ENCODE measurements at places on chromosomes 13 and 19. TPM values are rescaled to one million over a fixed set of nuclear protein-coding genes. Genes with fewer than 3 reads are reported as not detected.

DNA sequence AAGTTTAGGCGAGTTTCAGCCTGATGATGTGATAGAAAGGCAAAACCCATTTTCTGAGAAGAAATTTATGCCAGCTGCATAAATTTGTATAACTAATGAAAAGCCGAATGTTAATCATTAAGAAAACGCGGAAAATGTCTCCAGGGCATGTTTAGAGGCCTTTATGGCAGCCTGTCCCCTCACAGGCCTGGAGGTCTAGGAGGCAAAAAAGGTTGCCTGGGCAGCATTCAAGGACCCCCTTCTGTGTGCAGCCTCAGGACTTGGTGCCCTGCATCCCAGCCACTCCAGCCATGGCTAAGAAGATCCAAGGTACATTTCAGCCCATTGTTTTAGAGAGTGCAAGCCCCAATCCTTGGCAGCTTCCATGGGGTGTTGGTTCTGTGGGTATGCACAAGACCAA lies 614.2 kb downstream of the SLITRK5 start:
- H3K27me3 ChIP-seq = no peaks in the 10 kb centered on the region
- no peak overlapping the region for H3K27ac ChIP-seq
- DNase-seq = no peak
- no peak overlapping the region for H3K4me3 ChIP-seq
- H3K36me3 ChIP-seq = no peaks in the 10 kb centered on the region

DNA sequence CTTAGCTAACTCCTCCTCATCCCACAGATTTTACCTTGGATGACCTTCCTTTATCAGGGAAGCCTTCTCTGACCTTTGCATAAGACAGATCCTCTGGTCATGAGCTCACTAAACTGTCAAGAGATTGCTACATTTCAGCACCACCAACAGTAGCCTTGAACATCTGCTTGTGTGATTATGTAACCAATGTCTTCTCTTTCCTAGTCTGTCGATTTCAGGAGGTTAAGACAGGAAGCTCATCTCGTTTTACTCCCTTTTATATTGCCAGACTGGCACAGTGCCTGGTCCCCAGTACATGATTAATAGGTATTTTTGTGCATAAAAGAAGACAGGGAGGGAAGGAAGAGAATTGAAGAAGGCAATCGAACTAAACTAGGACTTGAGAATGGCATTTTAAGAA lies 1697.7 kb downstream of the EFNB2 start:
- no peak overlapping the region for H3K27ac ChIP-seq
- H3K27me3 ChIP-seq = no peaks in the 10 kb centered on the region
- no peaks in the 10 kb centered on the region for H3K36me3 ChIP-seq
- H3K4me3 ChIP-seq = no peak overlapping the region
- no peaks in the 10 kb centered on the region for H3K4me1 ChIP-seq
- no peak for DNase-seq

- peaks cover 19% of the 10 kb centered on the region for H3K4me1 ChIP-seq
- H3K27ac ChIP-seq = no peak overlapping the region
- H3K27me3 ChIP-seq = no peaks in the 10 kb centered on the region
- peaks cover 28% of the 10 kb centered on the region for H3K36me3 ChIP-seq
- H3K4me3 ChIP-seq = no peak overlapping the region
Measured at GRCh38 chr19:11375143-11375948, 880 bp downstream of the SWSAP1 start.

The HIPK4 gene
- total RNA-seq = not detected

- H3K4me1 ChIP-seq = peaks cover 14% of the 10 kb centered on the region
- peaks cover 24% of the 10 kb centered on the region for H3K36me3 ChIP-seq
- peak; percentile 65 for DNase-seq
- H3K27me3 ChIP-seq = peaks cover 18% of the 10 kb centered on the region
- peak overlapping the region; percentile 48 for H3K4me3 ChIP-seq
- H3K27ac ChIP-seq = no peak overlapping the region
Measured at GRCh38 chr19:9586764-9587163, 2.5 kb upstream of the ZNF121 start.

DNA sequence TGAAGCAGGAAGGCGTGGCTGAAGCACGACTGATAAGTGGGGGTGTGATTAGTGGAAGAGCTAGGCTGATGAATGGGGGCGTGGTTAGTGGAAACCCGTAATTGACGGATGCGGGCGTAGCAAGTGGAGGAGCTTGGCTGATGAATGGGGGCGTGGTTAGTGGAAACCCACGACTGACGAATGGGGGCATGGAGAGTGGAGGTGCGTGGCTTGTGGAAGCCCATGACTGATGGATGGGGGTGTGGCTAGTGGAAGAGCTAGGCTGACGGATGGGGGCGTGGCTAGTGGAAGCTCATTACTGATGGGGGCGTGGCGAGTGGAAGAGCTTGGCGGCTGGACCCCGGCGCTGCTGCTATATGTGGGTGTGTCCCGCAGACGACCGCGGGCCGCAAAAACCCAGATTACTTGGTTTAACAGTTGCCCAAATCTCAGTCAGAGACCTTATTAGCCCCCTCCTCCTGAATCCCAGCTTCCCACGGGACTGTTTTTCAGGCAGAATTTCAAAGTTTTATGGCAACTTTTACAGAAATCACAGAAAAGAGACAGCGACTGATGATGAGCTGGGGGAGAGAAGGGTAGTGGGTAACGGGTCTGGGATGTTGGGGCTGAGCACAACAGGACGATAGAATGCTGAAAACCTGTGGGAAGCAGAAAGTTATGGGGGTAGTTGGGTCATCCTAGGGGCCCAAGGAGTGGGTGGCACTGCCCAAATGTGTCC lies 9.0 kb upstream of the MEIS3 start:
- no peak overlapping the region for H3K27ac ChIP-seq
- peaks cover 14% of the 10 kb centered on the region for H3K4me1 ChIP-seq
- no peak overlapping the region for H3K4me3 ChIP-seq
- H3K27me3 ChIP-seq = peaks cover 16% of the 10 kb centered on the region

DNA sequence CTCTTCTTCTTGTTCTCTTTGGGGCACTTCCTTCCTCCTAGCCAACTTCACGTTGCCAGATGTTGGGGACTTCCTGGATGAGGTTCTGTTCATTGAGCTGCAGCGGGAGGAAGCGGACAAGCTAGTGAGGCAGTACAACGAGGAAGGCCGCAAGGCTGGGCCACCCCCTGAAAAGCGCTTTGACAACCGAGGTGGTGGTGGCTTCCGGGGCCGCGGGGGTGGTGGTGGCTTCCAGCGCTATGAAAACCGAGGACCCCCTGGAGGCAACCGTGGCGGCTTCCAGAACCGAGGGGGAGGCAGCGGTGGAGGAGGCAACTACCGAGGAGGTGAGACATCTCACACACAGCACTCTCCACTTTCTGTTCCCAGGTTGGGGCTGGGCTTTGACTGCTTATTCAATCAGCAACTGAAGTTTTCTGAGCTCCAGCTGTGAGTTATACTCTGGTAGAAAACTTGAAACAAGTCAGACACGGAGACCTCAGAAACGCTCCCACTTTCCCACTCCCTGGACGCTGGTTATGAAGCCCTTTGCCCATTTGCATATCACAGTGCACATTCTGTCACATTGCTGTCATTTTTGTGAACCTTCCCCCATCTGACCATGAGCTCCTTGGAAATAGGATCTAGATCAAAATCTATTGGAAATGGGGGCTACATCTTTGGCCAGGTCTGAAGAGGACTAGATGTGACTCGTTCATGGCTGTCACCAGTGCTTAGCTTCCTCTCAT lies 7.2 kb upstream of the CCDC97 start:
- H3K27me3 ChIP-seq = no peaks in the 10 kb centered on the region
- H3K4me3 ChIP-seq = peak overlapping the region; percentile 71
- peaks cover 65% of the 10 kb centered on the region for H3K36me3 ChIP-seq
- H3K4me1 ChIP-seq = peaks cover 91% of the 10 kb centered on the region

GRCh38 chr19:42207767-42208271 lies 9.7 kb downstream of the DEDD2 start:
- H3K4me3 ChIP-seq = no peak overlapping the region
- peaks cover 31% of the 10 kb centered on the region for H3K4me1 ChIP-seq
- peaks cover 21% of the 10 kb centered on the region for H3K36me3 ChIP-seq
- H3K27ac ChIP-seq = peak overlapping the region; percentile 57
- DNase-seq = no peak

The IRGC gene
- not detected for total RNA-seq

The FUT3 gene
- not detected for total RNA-seq

The RFX2 gene
- 9.5 TPM for total RNA-seq

The ELSPBP1 gene
- not detected for total RNA-seq

The CEACAM8 gene
- total RNA-seq = not detected

GRCh38 chr13:106230450-106230849 lies 305.0 kb downstream of the EFNB2 start:
- H3K4me3 ChIP-seq = no peak overlapping the region
- H3K36me3 ChIP-seq = no peaks in the 10 kb centered on the region
- no peaks in the 10 kb centered on the region for H3K27me3 ChIP-seq
- no peaks in the 10 kb centered on the region for H3K4me1 ChIP-seq
- H3K27ac ChIP-seq = no peak overlapping the region

DNA sequence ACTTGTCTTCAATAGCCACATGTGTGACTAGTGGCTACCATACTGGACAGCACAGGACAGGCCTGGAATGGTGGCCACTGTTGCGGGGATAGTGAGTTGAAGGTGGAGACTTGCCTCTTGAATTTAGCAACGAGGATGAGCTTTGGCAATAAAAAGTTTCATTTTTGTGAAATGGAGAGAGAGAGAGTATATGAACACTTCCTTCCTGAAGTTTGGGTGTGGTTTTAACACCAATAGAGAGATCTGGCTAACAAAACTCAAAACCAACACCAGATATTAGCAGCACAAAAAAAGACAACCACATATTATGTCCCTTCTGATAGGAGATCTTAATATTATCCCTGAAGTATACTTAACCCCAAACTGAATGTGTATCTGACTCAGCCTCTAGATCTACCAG lies 6.3 kb upstream of the LRFN3 start:
- peaks cover 5% of the 10 kb centered on the region for H3K36me3 ChIP-seq
- peak overlapping the region; percentile 92 for H3K27ac ChIP-seq
- no peaks in the 10 kb centered on the region for H3K27me3 ChIP-seq
- peak overlapping the region; percentile 54 for H3K4me3 ChIP-seq

The CNFN gene
- not detected for total RNA-seq

GRCh38 chr19:31073485-31074198 lies 275.6 kb downstream of the TSHZ3 start:
- no peak overlapping the region for H3K4me3 ChIP-seq
- no peaks in the 10 kb centered on the region for H3K36me3 ChIP-seq
- no peak overlapping the region for H3K27ac ChIP-seq
- H3K27me3 ChIP-seq = peaks cover 47% of the 10 kb centered on the region
- H3K4me1 ChIP-seq = no peaks in the 10 kb centered on the region

The TEAD2 gene
- not detected for total RNA-seq

The SGCG gene
- total RNA-seq = not detected

DNA sequence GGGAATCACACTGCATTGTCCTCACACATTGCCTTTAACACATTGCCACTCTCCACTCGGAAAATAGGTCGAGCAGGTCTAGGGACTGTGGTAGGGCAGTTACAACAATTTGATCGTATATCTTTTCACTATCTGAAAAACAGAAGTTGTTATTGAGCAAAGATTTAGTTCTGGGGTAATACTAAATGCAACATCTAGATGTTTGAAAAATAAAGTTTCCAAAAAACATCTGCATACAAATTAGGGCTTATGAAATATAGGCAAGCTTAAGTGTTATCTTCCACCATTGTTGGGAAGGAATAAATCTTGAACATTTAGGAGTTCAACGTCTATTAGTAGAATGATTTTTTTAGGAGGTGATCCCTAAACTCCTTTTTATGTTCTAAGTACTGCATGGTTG lies 768 bp upstream of the HS6ST3 start:
- H3K27me3 ChIP-seq = peaks cover 54% of the 10 kb centered on the region
- DNase-seq = no peak
- H3K27ac ChIP-seq = no peak overlapping the region
- H3K4me3 ChIP-seq = no peak overlapping the region

DNA sequence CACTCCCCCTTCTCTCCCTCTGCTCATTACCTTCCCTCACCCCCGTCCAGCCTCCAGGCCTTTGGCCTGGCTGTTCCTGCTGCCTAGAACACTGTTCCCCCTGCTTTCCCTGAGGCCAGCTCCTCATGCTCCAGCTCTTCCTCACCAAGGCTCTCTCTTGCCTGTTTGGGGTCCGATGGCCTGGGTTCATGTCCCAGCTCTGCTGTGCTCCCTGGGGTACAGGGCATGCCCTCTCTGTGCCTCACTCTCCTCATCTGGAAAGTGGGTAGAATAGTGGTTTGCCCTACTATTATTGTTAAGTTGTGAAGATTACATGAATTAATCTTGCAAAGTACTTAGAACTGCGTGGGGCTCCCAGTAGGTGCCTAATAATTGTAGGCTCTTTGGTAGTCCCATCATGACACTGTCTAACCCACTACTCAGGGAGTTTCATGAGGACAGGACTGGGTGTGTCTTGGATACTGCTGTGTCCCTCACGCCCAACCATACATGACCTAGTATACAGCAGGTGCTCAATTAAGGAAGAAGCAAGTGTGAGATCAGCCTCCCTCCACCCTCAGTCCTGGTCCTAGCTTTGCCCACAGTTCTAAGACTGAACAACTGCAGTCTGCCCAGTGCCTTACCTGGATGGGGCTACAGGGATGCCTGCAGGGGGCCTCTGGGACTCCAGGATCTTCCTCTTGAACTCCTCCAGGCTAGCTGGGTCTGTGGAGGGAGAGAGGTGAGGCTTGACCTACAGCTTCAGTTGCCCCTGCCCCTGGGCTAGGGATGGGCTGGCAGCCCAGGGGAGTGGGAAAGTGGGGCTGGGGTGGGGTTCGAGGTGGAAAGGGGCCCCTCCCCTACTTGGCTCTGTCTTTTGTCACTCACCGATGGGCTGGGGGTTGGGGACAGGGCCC lies 17.0 kb downstream of the PLVAP start:
- H3K4me3 ChIP-seq = no peak overlapping the region
- no peaks in the 10 kb centered on the region for H3K27me3 ChIP-seq
- no peaks in the 10 kb centered on the region for H3K4me1 ChIP-seq
- no peak overlapping the region for H3K27ac ChIP-seq
- DNase-seq = no peak

DNA sequence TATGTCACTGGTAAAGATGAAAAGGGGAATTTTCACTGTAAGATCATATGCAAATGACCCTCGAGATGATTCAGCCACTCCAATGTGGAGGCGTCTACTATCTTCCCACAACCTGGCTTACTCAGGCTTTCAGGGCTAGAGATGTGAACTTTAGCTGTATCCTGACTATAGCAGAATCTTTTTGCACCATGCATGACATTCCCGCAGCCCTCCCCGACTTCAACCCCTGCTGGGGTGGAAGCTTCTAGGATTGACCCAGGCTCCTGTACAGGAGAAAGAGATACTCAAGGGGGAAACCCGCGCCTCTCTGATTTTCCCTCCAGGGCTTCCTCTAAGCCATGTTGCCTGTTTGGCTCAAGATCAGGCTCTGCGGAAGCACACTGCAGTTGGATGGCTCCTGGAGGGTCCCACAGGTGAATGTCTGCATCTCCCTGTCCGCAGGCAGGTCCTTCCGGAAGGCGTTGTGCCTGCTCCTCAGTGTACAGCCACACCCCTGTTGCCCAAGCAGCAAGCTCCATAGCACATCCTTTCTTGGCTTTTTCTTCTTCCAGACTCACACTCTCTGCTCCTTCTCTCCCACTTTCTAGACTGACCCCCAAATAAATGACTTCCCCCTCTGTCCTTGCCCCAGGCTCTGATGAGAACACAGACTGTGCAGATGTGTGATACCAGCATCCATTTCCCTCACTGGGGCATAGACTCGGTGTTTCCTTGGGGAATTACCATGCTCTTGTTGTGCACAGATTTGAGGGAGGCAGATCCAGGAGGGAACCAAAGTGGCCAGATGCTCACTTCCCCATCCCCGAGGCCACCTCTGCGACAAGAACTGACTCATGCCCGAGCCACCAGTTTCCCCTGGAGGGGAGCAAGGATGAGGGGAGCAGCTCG lies 29.1 kb upstream of the POP4 start:
- H3K27ac ChIP-seq = no peak overlapping the region
- H3K4me3 ChIP-seq = no peak overlapping the region
- H3K4me1 ChIP-seq = peaks cover 26% of the 10 kb centered on the region
- peaks cover 55% of the 10 kb centered on the region for H3K27me3 ChIP-seq

GRCh38 chr13:26054896-26055295 lies 3.1 kb upstream of the SHISA2 start:
- H3K27me3 ChIP-seq = peaks cover 11% of the 10 kb centered on the region
- peaks cover 20% of the 10 kb centered on the region for H3K4me1 ChIP-seq
- no peak overlapping the region for H3K4me3 ChIP-seq
- no peak for DNase-seq
- no peak overlapping the region for H3K27ac ChIP-seq

The GPC6 gene
- total RNA-seq = not detected
